ENCODE measurements at places on chromosomes 16 and 17.
A peak's percentile ranks its signal among the peaks of the same experiment; 100 is the strongest.

DNA sequence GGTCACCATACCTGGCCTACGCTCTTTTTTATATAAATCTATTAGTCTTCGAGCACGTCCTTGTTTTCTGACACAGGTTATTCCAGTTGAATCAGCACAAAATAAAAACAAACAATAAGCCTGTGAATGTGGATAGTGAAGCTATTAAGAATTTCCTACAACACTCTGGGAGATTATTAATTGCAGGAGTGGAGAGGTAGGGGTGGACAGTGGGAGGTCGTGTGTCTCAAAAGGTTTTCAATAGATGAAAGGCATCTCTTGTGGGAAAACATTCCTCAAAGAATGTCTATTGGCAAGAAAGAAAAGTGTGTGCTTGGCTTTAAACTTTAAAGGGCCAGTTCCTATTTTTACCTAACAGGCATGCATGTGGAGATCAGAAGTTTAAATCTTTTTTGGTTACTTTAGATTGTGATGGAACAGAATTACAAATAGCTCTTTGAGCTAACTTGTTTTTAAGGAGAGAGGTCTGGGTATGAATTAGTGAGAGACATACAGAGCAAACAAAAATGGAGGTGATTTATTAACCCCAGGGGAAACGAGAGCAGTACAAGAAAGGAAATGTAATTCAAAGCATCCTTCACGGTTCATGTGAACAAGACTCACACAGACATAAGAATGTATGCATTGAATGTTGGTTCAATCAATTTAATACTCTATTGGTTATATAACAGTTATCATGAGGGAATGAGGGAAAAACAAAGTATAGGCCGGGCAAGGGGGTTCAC, 9.0 kb downstream of the SMYD4 start:
- no peak for DNase-seq

- no peak for DNase-seq
These were observed 817.6 kb upstream of the CDH8 start for GRCh38 chr16:62853887-62854286.

DNA sequence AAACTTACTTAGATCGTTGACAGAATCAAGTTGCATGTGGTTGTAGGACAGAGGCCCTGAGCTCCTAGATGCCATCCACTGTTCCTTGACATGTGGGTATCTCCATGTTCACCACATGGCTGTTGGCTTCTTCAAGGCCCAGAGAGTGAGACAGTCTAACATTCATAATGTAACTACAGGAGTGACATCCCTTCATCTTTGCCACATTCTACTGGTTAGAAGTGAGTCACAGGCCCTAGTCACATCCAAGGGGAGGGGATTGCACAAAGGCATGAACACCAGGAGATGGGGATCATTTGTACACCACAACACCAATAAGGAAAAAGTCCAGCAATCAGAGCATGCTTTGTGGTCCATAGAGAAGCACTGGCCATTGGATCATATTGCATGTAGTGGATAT, 56.6 kb downstream of the WSCD1 start:
- no peak for DNase-seq

DNA sequence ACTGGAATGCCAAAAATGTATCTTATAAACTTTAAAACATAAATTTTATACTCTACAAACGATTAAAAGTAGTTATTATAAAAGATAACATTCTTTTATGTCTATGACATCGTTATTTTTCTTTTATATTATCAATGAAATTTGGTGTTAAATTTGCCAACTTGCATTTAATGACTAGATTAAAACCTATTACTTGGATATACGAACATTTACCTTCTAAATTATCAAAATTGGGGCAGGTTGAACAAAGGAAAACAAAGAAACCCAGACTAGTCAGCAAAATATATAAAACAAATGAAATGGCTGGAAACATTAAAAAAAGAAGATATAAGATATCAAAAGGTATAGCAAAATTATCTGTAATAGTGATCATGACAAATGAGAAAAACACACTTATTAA, 34.1 kb upstream of the ABCA3 start:
- no peak for DNase-seq

DNA sequence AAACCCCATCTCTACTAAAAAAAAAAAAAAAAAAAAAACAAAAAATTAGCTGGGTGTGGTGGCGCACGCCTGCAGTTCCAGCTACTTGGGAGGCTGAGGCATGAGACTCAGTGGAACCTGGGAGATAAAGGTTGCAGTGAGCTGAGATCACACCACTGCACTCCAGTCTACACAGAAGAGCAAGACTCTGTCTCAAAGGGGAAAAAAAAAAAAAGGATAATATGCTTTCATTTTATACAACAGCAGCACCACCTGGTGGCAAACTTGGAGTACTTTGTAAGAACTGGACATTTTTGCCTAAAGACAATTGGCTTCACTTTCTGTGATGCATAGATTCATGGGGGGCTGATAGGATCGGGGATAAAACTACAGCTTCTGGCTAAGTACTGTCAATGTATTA, 8.5 kb downstream of the CHTF8 start:
- DNase-seq, result peak; percentile 77

- no peak for DNase-seq
These were observed 3.9 kb downstream of the ASGR2 start for GRCh38 chr17:7110617-7111306.

Measured in Kasumi-1 (cell line).